CD4-positive, alpha-beta T cell treated with Interleukin-17A for 1 hour (primary cell): ENCODE measurements at places on chromosomes 16 and 17.

- no peak for DNase-seq
Observed at GRCh38 chr17:64172510-64172909, 42.6 kb upstream of the ERN1 start.

DNA sequence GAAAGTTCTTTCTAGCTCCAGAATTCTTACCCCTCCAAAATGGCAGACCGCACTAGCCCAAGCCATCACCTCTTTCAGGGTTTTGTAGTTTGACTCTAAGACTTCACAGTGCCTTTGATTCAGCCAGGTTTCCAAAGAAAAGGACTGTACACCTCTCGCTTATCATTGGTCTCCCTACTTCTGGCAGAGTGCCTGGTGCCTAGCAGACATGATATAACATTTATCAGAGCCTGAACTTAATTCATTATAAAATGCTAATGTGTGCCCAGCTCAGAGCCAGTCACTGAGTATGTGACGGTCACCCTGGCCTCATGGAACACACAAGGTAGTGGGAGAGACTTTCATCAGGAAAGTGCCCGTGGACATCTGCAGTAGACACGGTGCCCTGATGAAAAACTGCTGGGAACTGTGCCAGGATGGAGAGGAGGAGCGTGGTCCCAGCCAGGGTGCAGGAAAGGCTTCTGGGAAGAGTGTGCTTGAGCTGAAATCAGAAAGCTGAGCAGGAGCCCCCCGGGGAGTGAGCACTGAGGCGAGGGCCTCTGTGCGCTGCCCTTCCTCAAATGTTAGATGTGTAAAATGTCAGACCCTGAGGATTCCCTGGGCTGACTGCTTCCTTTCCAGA lies 34.3 kb upstream of the LGALS9 start:
- DNase-seq, result no peak

- peak; percentile 20 for DNase-seq
Observed at GRCh38 chr16:75305364-75306098, 54.1 kb upstream of the BCAR1 start.

- DNase-seq, result peak; percentile 15
Observed at GRCh38 chr16:89094252-89094879, 714 bp downstream of the ACSF3 start.

- DNase-seq, result no peak
Observed at GRCh38 chr17:48209973-48210372, 102.4 kb downstream of the SNX11 start.

DNA sequence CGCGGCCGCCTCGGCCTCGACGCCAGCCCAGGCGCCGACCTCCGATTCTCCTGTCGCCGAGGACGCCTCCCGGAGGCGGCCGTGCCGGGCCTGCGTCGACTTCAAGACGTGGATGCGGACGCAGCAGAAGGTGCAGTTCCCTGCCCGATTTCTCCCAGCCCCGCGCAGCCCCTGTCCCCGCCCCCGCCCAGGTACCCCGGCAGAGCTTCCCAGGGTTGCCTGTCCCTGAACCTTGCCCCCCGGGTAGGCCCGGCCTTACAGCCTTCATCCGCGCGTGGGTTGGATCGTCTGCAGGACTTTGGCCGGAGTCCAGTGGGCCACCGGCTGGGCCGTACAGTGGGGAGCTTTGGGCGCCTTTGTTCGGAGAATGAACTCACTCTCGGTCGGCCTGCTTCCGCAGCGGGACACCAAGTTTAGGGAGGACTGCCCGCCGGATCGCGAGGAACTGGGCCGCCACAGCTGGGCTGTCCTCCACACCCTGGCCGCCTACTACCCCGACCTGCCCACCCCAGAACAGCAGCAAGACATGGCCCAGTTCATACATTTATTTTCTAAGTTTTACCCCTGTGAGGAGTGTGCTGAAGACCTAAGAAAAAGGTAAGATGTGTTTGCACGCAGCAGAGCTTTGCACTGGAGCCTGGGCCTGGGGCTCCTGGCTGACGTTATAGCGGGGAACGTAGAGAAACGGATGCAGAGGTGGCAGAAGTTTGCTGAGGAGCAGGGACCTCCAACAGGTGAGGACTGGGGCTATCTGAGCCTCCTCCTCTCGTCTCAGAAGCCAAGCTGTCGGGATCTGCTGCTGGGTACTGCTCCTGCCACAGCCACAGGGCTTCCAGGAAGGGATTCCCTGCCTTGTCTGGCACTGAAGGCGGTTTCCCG lies 593 bp downstream of the GFER start:
- DNase-seq, result no peak

GRCh38 chr16:4087099-4087885 lies 28.9 kb downstream of the ADCY9 start:
- no peak for DNase-seq

DNA sequence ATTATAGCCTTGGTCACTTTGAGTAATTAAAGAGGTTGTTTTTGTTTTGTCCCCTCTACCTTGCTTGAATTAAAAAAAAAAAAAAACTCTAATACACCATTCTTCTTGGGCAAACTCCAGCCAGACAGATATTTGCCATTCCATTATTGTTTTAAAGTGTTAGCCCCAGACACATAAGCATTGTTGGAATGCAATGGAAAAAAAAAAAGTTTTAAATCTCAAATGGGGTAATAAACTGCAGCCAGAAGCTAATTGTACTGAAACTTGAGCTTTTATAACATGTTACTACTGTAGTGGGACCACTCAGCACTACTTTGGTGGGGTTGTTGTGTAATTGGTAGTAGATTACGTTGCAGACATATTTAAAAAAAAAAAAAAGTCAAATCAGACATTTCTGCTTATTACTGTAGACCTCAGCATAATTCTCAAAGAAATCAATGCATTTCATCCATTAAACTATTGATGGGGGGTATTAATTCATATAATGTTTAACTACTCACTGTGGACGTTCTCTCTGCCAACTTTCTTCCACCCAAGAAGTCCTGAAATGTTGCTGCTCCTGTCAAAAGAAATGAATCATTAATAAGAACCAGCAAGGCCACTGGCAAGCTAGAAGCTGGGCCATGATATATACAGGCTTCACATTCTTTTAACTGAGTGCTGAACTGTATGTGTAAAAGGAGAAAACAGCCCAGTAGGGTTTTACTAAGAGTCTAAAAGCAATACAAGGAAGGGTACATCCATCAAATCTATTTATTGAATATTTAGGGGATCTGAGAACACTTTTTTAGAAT lies 626.6 kb upstream of the SOX9 start:
- DNase-seq, result no peak

GRCh38 chr17:44209786-44210341 lies 9.6 kb downstream of the UBTF start:
- DNase-seq, result peak; percentile 30

- no peak for DNase-seq
Observed at GRCh38 chr16:2689968-2690801, 7.9 kb downstream of the KCTD5 start.

- no peak for DNase-seq
Observed at GRCh38 chr16:17561056-17561455, 90.3 kb upstream of the XYLT1 start.

- DNase-seq, result no peak
Observed at GRCh38 chr17:79412886-79413390, 197.9 kb downstream of the RBFOX3 start.

GRCh38 chr16:67907397-67908180 lies 14.5 kb downstream of the PSKH1 start:
- DNase-seq, result no peak

DNA sequence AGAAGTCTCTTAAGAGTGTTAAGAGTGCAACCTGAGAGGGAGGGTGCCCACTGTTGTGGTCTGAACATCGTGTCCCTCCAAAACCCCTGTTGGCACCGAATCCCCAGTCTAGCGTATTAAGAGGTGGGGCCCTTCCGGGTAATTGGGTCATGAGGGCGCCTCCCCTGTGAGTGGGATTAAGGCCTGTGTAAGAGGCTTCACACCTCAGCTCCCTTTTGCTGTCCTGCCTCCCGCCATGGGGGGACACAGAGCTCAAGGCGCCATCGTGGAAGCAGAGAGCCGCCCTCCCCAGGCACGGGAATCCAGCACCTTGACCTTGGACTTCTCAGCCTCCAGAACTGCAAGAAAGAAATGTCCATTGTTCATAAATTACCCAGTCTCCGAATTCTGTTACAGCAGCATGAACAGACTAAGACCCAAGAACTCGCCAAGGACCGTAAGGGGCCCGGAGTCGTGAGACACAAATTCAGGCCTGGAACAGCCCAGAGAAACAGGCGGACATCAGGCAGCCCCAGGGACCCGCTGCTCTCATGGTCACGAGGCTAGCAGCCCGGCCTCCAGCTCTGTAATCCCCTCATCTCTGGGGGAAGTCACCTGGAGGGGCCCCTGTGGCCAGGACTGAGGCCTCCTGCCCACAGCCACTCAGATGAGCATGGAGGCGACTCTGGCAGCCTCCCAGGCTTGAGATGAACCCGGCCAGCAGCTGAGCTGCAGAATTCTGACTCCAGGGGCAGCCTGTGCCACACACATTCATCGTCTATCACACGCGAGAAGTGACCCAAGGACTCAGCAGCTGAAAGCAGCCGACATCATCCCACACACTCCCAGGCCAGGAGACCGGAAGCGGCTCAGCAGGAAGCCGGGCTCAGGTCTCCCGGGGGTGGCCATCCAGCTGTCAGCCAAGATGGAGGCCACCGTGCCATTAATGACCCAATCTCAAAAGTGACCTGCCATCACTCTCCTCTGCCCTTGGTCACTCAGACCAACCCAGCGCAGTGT lies 12.8 kb upstream of the CHMP6 start:
- DNase-seq, result no peak

DNA sequence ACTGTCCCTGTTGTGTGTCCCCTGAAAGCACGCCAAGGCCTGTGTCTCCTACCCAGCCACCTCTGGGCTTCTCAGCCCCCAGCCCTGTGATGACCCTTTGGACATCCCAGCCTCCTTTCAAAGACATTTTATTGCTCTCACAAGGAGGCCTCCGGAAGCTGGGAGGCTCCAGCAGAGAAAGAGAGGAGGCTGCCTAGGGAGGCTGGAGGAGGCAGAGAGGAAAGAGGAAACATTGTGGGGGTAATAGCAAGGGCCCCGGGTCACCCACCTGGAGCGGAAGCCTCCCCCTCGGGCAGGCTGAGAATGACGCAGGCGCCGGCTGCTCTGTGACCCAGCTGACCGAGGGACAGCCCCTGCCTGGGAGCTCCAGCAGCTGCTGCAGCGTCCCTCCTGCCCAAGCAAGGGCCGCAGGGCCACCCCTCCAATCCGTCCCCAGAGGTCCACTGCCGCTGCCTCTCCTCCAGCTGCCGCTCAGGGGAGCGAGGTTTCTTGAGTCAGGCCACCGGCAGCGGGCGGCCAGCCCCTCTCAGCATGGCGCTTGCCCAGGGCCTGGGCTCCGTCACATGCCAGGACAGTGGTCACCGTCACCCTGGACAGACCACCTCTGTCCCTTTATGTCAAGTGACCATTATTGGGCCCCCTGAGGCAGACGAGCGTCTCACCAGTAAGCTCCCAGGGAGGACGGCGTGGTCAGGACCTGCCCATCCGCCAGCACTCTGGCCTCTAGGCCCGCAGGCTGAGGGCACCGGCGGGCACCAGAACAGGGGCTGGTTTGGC lies 29.3 kb downstream of the ACTG1 start:
- no peak for DNase-seq

DNA sequence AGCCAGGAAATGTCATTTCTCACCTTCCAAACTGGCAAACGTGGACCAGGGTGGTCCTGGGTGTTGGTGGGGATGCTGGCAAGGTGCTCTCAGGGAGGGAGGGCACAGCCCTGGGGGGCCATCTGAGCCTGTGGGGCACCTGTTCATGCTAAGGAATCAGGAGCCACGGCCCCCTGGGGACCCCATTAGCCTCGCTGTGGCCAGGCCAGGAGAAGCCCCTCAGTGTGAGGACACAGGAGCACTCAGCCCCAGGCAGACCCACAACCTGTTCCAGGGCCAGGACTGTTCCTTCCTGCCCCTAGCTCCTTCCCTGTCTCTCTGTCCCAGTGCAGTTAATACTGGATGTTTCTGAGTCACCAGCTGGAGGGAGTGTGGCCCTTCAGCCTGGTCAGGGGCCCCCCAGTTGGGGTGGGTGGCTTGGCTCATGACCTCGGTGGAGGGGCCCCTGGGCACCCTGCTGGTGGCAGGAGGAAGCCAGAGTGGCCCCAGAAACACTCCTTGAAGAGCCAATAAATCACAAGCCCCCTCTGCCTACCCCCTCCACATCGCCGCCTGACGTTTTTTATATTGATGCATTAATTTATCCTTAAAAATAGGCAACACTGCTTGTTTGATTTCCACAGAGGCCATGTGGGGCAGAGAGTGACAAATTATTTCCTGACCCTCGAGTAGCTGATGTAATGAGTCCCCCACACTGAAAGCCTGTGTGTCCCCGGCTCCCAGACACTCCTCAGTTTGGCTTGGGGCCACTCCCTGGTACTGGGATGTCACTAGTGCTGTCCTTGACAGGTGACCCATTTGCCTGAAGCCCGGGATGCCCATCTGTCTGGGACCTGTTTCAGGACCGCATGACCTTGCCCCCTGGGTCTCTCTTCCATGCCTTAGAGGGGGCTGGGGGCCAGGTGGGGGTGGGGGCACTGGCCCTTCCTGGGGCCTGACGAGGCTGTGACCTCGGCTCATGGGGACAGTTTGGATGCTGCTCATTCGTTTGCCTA lies 22.3 kb downstream of the ACTG1 start:
- no peak for DNase-seq

DNA sequence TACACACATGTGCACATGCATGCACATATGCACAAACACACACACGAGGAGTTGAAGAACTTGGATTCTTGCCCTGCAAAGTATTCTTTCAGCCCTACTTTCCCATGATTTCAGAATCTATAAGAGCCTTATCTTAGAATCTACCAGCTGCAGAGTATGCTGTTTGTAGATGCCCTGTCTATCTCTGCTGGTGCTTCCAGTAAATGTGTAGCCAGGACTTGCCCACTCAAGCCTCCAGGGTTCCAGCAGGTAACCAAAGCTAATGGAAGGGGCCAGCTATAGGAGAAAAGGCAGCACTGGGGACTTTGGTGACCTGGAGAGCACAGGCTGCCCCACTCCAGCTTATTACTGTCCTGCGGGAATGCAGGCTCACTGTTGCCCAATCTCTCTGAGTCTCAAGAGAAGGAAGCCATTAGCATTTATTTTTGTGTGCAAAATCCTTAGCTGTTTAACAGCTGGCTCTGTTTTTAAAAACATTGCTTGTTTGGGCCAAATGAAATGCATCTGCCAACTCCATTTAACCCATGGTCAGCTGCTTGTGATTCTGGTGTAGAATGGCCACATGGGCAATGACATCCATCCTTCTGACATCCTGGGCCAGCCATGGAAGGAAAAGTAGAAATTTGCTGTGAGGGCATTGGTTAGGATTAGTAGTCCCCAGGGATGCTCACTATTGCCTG lies 28.6 kb upstream of the XYLT1 start:
- no peak for DNase-seq

GRCh38 chr17:4090898-4091297 lies 51.9 kb downstream of the ZZEF1 start:
- no peak for DNase-seq
